Mesenchymal stem cell (in vitro differentiated cells and primary cell): ENCODE measurements at places on chromosomes 7 and 10.

DNA sequence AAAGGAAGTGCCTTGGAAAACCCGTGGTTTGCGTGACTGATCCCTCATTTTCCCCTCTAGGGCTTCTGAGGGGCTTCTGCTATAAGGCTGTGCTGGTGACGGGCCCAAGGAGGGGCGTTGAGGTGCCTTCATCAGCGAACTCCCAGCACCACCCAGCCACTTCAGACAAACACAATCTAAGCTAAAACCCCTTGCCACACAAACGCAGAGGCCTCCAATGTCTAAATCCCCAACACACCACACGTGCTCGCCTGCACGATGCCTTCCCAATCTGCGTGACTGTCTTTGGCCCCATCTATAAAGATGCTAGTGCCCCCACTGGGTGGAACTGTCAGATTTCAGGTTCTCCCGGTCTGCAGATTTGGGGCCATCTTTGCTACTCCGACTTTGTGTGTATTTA lies 4.1 kb upstream of the GAD2 start:
- DNase-seq, result no peak

GRCh38 chr7:102888561-102889233 lies 24.1 kb upstream of the LRRC17 start:
- DNase-seq, result no peak

DNA sequence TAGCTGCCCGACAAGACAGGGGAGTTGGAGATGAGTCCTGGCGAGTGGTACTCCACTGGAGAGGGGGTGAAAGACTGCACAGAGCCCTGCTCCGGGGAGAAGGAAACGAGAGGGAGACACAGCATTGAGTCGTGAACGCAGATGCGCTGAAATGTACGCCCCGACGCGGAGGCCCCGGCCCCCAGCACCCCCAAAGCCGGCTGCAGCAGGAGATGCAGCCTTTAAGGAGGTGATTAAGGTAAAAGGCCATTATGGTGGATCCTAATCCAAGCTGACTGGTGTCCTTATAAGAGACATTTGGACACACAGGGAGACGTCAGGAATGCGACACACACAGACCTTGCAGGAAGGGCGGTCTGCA lies 166.3 kb upstream of the IMMP2L start:
- DNase-seq, result no peak

GRCh38 chr10:31186225-31187000 lies 132.6 kb upstream of the ZEB1 start:
- no peak for DNase-seq

DNA sequence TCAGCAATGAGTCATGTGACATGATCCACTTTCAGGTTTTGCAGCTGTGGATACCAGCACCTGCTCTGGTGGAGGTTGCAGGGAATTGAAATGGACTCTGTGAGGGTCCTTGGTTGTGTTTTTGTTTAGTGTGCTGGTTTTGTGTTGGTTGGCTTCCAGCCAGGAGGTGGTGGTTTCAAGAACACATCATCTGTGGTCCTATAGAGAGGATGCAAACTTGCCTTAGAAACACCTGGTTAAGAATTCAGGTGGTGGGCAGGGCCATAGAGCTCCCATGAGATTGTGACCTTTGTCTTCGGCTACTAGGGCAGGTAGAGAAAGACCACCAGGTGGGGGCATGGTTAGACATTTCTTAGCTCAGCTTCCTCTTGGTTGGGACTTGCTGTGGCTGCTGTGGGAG lies 59.2 kb upstream of the CYP2C9 start:
- DNase-seq, result no peak

GRCh38 chr10:88608052-88608732 lies 21.6 kb downstream of the LIPJ start:
- DNase-seq, result no peak

GRCh38 chr10:4051011-4051640 lies 266.1 kb upstream of the KLF6 start:
- peak; percentile 66 for DNase-seq

DNA sequence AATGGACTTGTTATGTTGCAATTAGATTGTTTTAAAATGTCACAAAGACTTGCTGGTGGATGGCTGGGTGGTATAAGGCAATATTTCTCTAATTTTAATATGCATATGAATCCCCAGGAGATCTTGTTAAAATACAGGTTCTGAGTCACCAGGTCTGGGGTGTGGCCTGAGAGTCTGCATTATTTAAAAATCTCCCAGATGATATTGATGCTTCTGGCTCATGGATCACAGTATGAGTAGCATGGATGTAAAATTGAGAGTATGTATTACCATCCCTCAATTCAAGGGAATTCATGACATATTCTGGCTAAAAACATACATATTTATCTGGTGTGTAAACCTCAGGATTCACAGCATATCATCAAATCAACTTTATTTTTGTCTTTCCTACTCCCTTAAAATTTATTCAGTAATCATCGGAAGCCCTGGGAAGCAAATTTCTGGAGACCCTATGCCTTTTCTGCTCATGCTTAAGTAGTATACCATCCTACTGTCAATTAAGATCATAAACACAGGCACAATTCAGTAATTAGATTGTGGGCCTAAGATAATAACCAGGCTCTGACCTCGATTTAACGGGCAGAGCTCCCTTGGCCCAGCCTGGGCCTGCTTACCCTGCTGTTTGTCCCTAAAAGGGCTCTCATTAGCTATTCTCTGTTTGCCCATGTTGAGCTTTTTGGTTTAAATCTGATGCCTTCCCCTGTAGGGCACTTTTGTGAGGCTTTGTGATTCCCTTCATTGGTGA lies 29.6 kb upstream of the ICA1 start:
- DNase-seq, result no peak

DNA sequence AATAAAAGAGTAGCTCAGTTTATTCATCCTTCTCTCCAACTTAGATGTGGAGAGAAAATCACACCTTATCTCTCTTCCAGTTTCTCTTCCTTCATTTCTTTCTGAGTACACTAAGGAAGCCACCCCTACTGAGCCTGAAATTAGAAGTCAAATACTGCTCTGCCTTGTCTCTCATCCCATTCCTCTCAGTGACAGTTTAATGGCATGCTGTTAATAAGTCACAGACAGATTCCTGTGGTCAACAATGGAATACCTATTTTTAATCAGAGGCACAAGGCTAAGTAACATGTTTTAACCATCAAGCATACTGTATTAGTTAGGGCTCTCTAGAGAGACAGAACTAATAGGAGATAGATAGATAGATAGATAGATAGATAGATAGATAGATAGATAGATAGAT lies 253.2 kb downstream of the HTR7 start:
- peak; percentile 25 for DNase-seq

DNA sequence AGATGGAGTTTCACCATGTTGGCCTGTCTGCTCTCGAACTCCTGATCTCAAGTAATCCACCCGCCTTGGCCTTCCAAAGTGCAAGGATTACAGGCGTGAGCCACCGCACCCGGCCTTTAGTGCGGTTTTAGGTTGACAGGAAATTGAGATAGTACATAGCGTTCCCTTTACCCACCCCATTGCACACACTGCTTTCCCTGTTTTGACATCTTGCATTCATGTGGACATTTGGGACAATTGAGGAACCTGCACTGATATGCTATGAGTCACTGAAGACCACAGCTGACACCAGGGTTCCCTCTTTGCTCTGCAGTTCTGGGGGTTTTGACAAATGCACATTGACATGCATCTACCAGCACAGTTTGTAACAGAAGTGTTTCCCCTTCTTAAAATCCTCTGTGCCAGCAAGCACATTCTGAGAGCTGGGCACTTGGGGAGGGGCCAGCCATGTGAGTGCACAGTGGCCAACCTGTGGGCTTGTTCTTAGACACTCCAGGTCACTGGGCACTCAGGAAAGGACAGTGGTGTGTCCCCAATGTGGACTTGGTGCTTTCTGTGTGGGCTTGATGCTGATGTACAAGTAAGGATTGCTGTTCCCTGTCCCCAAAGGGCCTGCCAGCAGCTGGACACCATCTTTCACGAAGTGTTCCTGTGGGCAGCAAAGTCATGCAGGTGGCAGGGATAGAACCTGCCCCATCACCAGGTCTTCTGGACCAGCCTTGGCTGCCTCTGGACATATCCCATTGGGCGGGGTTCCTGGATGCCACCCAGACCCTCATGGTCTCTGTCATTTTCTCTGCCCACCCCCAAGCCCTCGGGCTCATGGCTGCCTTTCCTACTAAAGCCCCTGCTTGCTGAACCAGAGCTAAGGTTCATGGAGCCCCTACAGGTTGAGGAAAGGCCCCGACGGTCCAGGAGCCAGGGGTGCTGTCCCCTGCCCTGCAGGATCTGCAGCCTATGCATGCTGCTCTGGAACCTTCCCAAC lies 579.8 kb downstream of the GLRX3 start:
- no peak for DNase-seq

DNA sequence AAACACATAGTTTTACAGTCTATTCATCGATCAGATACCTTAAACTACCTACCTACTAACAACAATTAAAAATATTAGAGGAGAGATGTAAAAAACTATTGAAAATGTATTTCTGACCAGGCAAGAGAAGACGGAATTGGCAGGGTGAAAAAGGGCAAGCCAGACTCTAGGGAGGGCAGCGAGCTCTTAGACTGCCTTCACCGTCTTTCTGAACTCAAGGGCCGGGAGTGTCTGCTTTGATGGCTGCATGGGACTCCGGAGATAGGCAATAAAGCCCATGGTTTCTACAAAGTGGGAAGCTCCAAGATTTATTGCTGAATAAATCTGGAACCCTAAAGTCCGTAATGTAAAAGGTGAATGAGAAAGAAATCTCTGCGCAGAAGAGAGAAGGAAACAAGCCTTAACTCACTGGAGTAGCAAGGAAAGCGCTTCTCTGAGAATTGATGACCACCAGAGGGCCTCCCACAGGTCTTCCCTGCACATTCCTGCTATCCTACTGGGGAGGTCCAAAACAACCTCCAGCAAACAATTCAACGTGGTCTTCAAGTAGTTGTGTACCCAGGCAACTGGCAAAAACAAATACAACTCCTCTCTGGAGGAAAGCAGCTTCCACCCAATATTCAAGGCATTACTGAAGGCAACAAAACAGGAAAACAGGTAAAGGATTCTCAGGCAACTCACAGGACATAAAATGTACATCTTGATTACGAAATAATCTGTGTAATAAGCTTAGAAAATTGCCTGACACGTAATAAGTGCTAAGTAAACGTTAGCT lies 181.3 kb downstream of the SDK1 start:
- peak; percentile 71 for DNase-seq

DNA sequence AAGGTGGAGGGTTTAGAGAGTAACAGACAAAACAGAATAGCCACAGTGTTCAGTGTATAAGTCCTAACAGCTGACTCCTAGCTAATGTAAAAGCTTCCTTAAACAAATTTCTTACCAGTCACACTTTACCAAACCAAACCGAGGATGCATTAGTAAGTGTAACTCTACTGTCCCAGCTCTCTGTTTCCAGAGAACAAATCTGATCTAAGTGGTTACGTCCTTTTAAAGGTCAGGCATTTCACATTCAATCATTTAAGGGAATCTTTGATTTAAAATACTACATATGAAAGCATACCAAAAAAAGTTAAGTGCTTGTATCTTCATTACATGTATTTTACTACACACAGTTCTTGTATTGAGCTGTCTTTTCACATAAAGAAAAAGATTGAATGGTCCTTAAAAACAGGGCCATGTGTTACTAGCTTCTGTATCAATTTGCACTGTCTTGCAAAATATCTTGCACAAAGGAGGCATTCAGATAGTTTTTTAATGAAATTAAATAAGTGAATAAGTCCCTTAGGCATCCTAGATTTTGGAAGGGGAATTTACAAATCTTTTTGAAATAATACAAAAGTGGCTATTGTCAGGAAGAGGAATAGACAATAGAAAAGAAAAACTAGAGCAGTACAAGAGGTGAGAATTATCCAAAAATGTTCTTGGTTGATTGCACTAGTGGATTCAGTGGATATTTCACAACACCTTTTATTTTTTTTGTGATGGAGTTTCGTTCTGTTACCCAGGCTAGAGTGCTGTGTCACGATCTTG lies 58.4 kb upstream of the SPOCK2 start:
- DNase-seq, result no peak

- no peak for DNase-seq
These were observed 193.5 kb upstream of the NEBL start for GRCh38 chr10:21090609-21091082.

DNA sequence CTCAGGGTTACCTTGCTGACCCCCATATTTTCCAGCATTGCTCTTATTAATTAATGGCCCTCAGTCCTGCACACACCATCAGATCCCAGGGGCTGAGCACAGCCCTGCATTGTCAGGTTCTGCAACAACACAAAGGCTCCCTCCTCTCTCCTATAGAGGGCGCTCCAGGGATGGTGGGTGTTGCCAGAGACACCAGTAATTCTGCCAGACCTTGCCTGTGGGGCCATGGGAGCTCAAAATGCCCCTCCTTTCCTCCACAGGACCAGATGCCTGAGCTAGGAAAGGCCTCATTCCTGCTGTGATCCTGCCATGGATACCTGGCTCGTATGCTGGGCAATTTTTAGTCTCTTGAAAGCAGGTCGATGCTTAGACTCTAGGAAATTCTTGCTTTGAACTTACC lies 42.8 kb upstream of the PRSS58 start:
- DNase-seq, result no peak

- DNase-seq, result peak; percentile 63
These were observed 28.1 kb downstream of the EPHB4 start for GRCh38 chr7:100799037-100799896.

- DNase-seq, result no peak
These were observed 805.6 kb downstream of the NRG3 start for GRCh38 chr10:82680608-82681007.

DNA sequence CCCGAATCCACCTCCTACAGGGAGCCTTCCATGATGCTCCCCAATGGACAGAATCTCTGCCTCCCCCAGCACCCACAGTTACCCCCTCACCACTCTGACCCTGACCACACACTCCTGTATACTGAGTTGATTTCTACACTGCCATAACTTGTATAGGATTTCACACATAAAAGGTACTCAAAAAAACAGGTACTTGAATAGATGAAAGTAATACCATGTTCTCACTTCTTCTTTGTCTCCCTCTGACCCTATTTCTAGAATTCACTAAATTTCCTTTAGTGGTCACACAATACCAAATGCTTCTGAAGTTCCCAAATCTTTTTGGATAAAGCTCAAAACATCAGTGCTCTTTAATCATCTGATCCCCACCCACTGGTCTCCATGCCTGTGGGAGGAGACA lies 45.4 kb downstream of the HSPA12A start:
- DNase-seq, result no peak

DNA sequence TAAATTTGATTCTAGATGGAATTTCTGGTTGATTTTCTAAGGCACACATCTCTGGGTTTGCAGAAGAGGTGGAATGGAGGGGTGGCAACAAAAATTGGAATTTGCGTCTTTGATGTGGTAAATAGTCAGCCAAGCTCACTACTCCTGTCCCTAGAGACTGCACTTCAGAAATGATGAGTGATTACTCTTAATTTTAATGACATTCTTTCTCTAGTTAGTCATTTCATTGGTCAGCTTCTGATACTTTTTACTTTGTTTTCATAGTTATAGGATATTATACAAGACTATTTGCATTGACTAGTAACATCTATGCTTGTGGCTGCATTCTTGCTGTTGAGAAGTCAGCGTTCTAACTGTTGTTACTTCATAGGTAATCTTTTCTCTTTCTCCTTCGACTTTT lies 658.3 kb downstream of the SUGCT start:
- no peak for DNase-seq

DNA sequence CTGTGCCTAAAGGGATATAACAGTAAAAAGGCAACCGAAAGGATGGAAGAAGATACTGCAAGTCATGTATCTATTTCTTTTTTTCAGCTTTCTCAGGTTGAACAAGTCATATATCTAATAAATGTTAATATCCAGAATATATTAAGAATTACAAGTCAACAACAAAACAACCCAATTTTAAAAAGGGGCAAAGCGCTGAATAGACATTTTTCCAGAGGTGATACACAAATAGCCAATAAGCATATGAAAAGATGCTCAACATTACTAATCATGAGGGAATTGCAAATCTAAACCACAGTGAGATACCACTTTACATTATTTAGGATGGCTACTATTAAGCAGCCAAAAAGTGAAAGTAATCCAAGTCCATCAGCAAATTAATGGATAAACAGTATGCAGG lies 23.0 kb downstream of the DBF4 start:
- no peak for DNase-seq
